ENCODE measurements at places on chromosomes 2 and 18.

- no peak for DNase-seq
Observed at GRCh38 chr18:79625195-79625923, 54.2 kb upstream of the CTDP1 start.

GRCh38 chr2:149662556-149662955 lies 75.0 kb upstream of the MMADHC start:
- DNase-seq: no peak

DNA sequence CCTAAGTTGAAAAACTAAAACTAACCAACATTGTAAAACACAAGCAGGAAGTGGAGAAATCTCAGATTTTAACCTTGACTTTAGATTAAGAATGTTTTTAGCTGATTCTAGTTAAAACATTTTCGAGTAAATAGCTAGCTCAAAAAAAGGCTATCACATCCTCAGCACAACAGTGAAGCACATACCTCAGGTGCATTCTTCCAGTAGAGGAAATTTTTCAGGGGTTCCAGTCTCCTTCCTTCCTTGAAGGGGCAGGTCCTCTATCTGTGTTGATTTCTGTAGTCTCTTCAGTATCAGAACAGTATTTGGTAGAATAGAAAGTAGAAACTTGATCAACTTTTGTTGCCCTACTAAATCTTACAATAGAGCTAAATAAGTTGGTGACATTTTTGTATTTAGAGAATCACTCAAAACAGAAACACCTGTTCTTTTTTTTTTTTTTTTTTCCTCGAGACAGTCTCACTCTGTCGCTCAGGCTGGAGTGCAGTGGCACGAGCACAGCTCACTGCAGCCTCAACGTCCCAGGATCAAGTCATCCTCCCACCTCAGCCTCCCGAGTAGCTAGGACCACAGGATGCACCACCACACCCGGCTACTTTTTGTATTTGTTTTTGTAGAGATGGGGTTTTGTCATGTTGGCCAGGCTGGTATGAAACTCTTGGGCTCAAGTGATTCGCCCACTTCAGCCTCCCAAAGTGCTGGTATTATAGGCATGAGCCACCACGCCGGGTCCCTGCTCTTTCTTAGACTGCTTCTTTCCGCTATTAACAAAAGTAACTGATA lies 6.9 kb upstream of the GPR155 start:
- DNase-seq: peak; percentile 15

- DNase-seq: no peak
Observed at GRCh38 chr2:107338059-107338458, 452.1 kb upstream of the ST6GAL2 start.

GRCh38 chr2:16040271-16041010 lies 100.1 kb downstream of the MYCN start:
- DNase-seq: no peak
